NCI-H82 (cell line): ENCODE measurements at places on chromosomes 1 and 21.

- no peak for DNase-seq
Measured at GRCh38 chr1:154725865-154726264, 117.9 kb upstream of the ADAR start.

GRCh38 chr1:54118704-54119103 lies 34.1 kb downstream of the CDCP2 start:
- DNase-seq, result no peak

DNA sequence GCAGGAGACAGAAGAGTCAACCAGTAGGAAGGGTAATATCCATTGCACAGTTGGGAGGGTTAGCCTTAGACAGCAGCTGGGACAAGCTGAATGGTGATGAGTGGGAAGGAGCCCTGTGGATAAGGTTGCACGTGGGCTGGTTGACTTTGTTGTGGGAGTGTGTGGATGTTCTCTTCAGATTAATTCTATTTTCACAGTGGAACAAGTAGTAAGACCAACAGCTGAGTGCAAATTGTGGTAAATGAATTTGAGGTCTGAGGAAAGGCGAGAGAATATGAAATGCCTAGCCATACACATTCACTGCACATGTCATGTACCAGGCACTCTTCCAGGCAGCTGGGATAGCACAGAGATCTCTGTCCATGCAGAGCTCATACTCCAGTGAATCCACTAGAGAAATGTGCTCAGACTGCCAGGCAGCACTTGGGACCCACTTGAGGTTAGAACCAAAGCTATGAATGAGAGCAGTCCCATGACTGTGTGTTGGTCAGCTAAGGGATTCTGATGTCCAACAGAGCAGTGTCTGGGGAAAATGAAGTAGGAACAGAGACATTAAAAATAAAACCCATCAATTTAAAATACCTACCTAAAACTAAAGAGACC lies 25.2 kb upstream of the VTCN1 start:
- DNase-seq, result no peak

DNA sequence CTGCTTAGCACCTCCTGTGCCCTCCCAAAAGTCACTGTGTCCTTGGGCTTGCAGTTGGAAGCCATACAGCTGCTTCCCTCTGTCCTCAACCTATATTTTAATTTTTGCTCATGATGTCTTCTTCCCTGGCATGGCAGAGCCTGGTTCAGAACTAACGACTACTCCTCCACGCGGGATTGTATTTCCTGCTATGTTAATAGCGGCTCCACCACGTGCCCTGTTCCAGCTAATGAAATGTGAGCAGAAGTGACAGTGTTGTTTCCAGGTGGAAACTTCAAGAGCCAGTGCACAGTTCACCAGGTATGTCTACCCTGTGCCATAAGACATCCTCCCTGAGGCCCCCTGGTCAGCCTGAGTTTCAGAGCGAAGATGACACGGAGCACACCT lies 52.1 kb downstream of the DHRS3 start:
- DNase-seq, result no peak

GRCh38 chr21:29287383-29287782 lies 11.3 kb upstream of the BACH1 start:
- DNase-seq, result no peak

DNA sequence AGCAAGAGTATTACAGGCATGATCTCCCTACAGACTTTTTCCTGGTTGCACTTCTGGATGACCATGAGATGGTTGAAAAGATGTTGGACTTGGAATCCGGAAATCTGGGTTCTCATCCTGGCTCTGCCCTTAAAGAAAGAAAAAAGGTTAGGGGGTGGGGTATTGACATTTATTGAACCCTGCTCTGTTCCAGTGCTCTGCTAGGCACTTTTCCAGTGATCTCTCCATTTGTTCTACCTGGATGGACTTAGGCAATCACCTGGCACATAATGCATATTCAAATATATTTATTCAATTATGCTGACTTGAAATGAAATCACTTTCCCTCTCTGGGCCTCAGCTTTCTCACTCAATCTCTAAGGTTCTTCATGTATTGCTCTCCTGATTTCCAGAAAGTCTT lies 101.0 kb upstream of the NFIA start:
- DNase-seq, result no peak

DNA sequence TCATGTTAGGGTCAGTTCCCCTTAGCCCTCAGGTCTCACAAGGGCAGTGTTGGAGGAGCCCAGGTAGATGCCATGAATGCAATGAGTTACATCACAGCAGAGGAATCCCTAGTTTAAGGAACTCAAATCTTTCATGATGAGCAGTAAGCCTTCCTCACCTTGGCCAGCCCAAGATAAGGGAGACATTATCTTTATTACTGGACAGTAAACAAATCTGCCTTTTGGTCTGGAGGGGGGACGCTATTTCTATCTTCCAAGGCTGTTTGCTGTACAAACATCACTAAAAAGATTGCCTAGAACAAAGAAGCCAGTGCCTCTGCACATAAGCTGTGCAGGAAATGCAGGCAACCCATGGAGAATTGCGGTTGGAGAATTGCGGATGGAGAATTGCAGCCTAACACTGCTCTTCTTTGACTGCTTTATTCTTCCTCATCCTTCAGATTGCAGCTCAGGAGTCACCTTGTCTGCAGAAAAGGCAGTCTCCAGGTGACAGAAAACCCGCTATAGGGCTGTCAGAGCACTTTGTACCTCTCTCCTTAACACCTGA lies 2.3 kb upstream of the CHI3L1 start:
- no peak for DNase-seq

DNA sequence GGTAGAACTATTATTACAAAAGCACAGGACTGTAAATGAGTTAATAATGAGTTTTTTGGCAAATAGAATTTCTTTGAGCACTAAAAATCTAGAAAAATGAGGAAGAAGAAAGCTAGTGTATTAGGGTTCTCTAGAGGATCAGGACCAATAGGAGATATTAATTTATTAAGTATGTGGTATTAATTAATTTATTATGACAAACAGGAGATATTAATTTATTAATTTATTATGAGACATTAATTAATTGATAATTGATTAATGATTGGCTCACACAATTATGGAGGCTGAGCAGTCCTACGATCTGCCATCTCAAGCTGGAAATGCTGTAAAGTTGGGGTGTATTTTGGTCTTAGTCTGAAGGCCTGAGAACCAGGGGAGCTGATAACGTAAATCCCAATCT lies 31.2 kb downstream of the PLA2G4A start:
- DNase-seq, result no peak

DNA sequence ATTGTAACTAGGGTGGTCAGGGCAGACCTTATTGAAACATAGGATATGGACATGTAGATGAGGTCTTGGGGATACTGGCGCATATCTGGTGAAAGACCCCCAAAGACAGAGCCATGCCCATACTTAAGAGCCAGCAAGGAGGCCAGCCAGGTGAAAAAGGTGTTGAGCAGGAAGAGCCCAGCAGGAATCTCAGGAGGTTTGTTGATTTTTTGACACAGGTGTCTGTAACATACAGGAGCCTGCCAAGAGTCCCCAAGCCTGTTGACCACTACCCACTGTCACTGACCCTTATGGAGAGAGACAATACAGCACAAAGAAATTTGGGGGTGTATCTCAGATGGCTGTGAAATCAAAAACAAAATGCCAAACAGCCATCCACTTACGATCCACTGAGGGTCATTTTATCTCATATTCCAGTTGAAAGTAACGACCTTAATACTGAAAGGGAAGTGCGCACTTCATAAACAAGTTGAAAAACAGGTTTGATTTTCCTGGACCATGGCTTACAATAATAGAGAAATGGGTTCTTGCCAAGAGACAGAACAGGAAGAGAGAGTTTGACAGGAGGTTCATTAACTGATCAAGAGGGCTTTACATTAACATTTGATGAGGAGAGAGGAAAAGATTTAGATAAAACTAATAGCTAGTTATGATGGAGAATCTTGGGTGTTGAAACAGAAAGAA lies 163.6 kb downstream of the GLUL start:
- DNase-seq, result no peak

DNA sequence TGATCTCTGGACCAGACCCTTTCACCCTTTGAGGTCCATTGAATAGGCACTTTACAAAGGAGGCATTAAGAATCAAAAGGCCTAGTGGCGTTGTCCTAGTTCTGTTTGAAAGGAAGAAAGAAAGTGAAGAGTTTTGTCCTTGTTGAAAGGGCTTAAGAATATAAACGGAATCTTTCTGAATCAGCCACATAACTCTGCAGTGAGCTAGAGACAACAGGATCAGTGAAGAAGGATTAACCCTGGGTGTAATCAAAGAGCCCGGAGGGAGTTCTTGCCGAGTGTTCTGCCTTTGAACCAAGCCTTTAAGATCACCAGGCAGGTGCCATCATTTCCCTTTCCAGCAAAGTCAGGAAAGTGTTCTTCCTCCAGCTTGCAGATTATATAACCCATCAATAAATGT lies 54.8 kb upstream of the CNTN2 start:
- DNase-seq, result peak; percentile 84

- DNase-seq, result no peak
Measured at GRCh38 chr1:201123866-201124265, 3.1 kb downstream of the ASCL5 start.

DNA sequence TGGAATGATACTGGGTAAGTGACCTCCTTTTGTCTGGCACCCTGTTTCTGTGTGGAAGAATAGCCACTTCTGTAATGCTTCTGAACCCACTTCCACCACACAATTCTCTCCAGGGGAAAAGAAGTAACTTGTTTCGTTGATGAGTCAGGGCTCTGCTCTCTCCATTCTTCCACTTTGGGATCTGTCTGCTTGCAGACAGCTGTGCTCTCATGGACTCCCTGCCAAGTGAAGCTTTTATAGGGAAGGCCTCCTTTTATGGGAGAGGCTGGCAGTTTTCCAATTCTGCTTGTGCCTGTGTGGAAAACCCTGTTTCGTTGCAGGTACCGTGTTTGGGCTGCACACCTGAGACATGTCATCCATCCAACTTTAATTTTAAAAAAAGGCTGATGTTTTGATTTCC lies 130.7 kb downstream of the GIPC2 start:
- peak; percentile 18 for DNase-seq

DNA sequence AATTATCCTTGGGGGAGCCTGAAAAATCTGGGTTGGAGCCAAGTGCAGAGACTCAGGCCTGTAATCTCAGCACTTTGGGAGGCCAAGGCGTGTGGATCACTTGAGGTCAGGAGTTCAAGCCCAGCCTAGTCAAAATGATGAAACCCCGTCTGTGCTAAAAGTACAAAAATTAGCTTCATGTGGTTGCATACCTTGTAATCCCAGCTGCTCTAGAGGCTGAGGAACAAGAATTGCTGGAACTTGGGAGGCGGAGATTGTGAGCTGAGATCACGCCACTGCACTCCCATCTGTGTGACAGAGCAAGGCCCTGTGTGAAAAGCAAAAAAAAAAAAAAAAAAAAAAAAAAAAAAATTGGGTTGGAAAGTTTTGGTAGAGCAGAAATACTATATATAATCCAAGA lies 1563.6 kb upstream of the PRMT6 start:
- no peak for DNase-seq

- DNase-seq, result no peak
Measured at GRCh38 chr1:213163278-213163711, 112.3 kb downstream of the RPS6KC1 start.

GRCh38 chr1:180849031-180849775 lies 63.5 kb upstream of the KIAA1614 start:
- DNase-seq, result no peak

DNA sequence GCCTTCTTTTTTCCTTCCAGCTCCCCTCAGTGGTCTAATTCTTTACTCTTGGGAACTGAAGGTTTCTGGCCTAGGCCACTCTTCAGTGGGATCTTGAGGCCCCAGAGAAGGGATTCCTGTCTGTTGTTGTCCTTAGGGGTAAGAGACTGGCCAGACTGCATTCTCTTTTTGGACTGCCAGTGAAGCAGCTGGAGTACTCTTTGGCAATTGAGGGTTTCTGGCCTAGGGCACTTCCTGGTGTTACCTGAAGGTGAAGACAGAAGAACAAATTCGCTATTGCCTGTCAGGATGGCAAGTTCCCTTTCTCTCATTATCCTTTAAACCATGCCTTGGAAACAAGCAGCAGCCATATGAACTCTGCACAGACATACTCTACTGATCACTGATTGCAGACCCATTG lies 286.6 kb upstream of the ZP4 start:
- DNase-seq, result no peak

GRCh38 chr1:243939167-243939848 lies 89.3 kb upstream of the AKT3 start:
- DNase-seq, result peak; percentile 32

- no peak for DNase-seq
Measured at GRCh38 chr1:113895961-113896360, 8.6 kb upstream of the BCL2L15 start.

DNA sequence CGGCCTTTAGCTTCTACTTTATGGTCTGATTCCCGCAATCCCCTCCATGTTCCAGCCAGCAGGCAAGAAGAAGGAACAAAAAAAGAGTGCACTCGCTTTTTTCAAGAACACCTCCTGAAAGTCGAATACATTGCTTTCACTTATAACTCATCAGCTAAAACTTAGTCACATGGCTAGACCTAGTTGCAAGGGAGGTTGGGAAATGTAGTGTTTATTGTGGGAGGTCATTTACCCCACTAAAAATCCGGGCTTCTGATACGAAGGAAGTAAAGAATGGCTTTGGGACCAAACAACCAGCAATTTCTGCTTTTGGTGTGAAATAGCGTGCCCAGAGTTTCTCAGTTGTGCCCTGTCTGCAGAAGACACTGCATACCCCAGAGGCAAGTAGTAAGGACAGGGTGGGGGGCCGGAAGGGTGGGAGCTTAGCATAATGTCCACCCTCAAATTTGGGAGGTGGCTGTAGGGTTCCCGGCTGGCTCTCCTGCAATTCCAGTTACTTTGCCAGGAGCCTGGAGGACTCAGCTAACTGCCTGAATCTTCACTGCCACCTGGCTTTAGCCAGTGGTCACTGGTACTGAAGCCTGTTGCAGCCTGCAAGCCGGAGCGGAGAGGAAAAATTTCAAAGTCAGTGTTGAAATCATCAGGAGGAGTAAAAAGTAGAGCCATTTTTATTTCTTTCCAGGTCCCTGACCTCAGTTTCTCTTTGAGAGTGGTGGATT lies 57.7 kb upstream of the F3 start:
- peak; percentile 8 for DNase-seq

GRCh38 chr1:43302201-43302600 lies 1.4 kb downstream of the TIE1 start:
- no peak for DNase-seq

GRCh38 chr1:183675883-183676585 lies 22.9 kb upstream of the APOBEC4 start:
- no peak for DNase-seq

DNA sequence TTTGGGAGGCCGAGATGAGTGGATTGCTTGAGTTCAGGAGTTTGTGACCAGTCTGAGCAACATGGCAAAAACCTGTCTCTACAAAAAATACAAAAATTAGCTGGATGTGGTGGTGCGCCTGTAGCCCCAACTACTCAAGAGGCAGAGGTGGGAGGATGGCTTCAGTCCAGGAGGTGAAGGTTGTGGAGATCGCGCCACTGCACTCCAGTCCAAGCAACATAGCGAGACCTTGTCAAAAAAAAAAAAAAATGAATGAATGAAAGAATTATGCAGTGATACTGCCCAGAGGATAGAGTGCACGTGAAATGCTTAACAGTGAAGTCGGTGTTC lies 429 bp upstream of the DPH2 start:
- DNase-seq, result no peak

DNA sequence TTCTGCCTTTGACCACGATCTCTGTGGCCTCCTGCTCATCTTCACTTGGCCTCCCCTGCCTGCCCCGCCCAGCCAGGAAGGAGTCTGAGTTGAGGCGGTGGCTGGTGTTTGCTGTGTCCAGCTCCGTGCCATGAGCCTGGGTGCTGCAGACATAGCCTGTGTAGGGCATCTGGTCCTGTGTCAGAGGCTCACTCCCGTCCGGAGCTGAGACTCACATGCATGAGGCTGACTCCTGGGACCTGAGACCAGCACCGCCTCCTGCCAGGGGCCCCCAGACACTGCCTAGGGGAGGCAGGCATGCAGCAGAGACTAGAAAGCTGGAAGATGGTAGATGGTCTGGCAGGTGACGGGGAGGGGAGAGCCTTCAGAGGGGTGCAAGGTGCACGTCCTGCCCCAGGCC lies 52.2 kb upstream of the TTC34 start:
- DNase-seq, result no peak
